ENCODE measurements at places on chromosomes 12 and 14.

- no peak for DNase-seq
These were observed 42.1 kb upstream of the LGR5 start for GRCh38 chr12:71397433-71397954.

- DNase-seq: no peak
These were observed 107.5 kb downstream of the TBC1D30 start for GRCh38 chr12:64931981-64932380.

DNA sequence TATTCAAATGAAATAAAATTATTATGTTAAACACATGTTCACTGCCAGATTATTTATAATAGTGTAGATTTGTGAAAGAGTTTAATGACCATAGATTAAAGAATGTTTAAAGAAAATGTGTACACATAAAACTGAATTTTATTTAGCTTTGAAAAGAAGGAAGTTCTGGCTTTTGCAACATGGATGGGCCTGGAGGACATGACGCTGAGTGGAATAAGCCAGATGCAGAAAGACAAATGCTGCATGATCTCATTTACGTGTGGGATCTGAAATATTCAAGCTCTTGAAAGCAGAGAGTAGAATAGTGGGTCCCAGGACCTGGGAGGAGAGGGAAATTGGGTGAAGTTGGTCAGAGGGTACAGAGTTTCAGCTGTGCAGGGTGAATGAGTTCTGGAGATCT is 1261.2 kb downstream of the TMEM121 start:
- no peak for DNase-seq

DNA sequence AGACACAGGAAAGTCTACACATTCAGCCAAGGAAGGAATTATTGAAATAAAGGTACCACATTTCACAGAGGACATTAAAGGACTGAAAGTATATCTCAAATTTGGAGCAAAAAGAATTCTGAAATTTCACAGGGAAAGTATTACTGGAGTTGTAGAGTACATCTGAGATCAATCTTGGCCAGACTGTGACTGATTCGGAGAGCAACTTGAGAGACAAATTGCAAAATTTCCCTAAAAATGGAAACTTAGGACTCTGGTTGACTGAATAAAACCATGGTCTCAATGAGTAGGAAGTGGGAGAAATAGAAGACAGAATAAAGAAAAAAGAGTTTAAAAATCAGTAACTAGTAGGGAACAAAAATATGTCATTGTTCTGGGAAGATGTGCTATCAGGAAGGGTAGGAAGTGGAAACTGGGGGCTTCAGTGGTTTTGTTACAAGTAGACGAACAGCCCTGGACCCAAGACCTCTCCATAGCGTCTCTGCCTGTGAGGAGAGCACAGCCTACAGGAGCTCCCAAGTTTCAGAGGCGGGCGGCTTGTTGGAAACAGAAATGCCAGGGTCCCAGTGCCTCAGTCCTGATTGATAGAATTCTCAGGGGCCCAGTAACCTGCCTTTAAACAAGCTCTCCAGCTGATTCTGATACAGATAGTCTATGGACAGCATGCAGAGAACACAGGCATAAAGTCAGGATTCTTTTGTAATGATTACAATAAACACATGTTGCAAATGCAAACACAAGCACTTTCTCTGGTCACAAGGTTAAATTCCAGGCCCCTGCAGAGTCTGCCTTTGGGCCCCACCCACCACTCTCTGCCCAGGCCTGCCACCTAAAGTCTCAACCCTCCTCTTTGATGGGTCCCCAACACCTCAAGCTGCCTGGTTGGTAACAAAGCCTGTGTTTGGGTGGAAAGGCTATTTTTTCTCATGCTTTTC is 63.1 kb downstream of the BBS10 start:
- DNase-seq: no peak

DNA sequence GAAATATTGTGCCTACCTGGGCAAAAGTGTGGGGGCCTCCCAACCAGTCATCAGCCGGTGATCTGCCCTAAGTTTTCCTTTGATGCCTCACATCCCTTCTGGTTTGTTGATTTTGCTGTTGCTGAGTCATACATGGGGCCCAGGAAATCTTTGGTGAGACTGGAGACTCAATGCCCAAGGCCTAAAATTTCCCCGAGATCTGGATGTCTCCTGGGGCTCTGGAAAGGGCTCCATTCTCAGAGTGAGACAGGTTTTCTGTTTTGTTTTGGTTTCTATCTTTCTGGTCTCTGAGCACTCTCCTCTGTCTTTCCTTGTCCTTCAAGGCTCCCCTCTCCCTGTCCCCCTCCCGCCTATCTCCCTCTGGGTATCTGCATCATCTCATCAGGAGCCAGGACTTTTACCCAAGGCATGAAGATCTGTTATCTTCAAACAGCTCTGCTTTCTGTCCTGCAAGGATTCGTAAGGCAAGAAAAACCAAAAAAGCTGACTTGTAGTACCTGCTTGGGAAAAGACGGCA is 152.8 kb upstream of the MAX start:
- no peak for DNase-seq

DNA sequence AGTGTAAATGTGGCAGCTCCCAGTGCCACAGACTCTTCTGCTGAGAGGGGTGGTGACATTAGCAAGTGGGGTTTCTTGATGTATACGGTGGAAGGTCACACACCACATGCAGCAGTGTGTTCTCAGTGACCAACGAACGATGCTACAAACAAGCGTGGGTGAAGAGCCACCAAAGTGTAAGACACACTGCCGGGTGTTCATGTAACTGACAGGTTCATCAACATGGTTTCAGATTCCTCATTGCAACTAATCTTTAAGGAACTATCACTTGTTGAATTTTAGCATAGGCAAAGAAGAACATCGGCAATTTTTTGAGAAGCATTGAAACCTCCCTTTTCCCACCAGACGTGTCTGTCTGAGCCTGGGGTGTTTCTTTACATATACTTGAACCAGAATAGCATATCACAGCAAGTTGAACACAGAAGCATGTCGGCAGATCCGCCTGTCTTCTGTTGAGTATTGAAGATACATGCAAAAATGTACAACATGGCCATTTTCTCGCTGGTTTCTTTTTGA is 58.8 kb downstream of the PPP2R5C start:
- DNase-seq: no peak
